ENCODE measurements at places on chromosomes 12 and 14. TPM values are rescaled to one million over a fixed set of nuclear protein-coding genes. Genes with fewer than 3 reads are reported as not detected.

Gene DPF3
- total RNA-seq: 1.7 TPM

Gene ADAM20
- 1.7 TPM for total RNA-seq

Gene PIWIL1
- not detected for total RNA-seq

Gene KRT85
- not detected for total RNA-seq

Gene TMEM63C
- total RNA-seq: not detected

Gene KRT2
- not detected for total RNA-seq

Gene CCDC175
- not detected for total RNA-seq

Gene ADSS1
- 5.5 TPM for total RNA-seq

Gene CLEC9A
- not detected for total RNA-seq

Gene DAZAP2
- total RNA-seq: 72.1 TPM

Gene PGAM5
- total RNA-seq: 19.9 TPM

Gene TOMM20L
- total RNA-seq: not detected

Gene TSPAN11
- total RNA-seq: 0.26 TPM

Gene CLEC1A
- total RNA-seq: 0.37 TPM

Gene KRT3
- total RNA-seq: not detected

Gene SSPN
- total RNA-seq: 16.2 TPM

Gene PRORP
- total RNA-seq: 22.3 TPM

Gene GYS2
- total RNA-seq: not detected

Gene RGS6
- total RNA-seq: not detected

Gene CLEC6A
- not detected for total RNA-seq
